ENCODE measurements at places on chromosomes 7 and 10.
A peak's percentile ranks its signal among the peaks of the same experiment; 100 is the strongest.

DNA sequence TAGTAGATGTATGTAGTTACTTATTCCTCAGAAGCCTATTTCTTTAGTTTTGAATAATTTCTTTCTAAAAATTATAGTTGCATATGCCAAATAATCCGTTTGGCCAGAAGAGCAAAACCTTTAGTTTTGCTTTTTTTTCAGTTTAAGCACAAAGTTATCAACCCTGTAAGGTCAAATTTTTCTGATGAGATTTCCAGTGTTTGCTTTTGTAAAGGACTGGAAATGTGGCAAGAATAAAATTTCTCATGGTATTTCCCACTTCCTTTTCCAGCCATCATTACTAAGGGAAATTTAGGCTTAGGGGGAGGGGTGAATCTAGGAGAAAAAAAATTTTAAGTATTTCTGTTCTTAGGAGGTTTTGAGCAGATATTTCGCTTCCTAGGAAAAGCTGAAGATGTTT, 7.6 kb downstream of the CALD1 start:
- no peak for DNase-seq

- DNase-seq, result no peak
Measured at GRCh38 chr7:42152329-42153205, 84.4 kb downstream of the GLI3 start.

DNA sequence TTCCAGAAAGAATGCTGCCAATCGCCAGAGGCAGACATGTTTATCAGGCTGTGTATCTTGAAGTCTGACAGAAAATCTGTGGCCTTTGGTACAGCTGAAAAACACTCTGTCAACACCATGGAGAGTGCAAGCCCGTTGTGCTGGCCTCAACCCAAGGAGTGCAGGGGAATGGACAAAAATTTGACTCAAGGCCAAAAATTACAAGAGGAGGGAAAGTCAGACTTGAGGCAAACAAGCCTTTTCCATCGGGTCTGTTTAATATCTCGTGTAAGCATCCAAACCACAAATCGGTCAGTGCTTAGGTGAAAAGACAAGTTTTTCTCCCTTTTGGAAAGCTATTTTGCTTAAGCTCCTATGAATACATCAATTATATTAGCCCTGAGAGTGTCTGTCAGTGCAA, 305.3 kb upstream of the NFE2L3 start:
- DNase-seq, result no peak

GRCh38 chr10:69087590-69088470, at the start of gene SRGN:
Gene SRGN, plus strand, starts transcription at chr10:69088103. Its CDS starts 55 bp downstream, at chr10:69088158.
- DNase-seq, result peak; percentile 86

DNA sequence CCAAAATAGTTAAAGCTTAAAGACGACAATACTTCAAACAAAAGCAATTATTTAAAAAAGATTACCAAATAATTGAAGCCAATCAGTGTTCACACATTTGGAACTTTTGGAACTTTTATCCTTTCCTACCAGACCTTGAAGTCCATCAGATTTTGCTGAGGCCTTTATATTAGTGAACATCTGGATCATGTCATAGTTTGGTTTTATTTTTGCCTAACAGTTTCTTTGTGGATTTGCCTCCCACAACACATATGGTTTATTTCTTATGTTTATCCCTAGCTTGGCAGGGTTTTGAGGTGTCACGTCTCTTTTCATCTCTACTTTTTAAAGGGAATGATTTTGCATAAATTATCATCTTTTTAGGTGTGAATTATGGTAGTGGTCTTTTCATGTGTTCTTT, 242.4 kb downstream of the SEMA3A start:
- DNase-seq, result no peak

DNA sequence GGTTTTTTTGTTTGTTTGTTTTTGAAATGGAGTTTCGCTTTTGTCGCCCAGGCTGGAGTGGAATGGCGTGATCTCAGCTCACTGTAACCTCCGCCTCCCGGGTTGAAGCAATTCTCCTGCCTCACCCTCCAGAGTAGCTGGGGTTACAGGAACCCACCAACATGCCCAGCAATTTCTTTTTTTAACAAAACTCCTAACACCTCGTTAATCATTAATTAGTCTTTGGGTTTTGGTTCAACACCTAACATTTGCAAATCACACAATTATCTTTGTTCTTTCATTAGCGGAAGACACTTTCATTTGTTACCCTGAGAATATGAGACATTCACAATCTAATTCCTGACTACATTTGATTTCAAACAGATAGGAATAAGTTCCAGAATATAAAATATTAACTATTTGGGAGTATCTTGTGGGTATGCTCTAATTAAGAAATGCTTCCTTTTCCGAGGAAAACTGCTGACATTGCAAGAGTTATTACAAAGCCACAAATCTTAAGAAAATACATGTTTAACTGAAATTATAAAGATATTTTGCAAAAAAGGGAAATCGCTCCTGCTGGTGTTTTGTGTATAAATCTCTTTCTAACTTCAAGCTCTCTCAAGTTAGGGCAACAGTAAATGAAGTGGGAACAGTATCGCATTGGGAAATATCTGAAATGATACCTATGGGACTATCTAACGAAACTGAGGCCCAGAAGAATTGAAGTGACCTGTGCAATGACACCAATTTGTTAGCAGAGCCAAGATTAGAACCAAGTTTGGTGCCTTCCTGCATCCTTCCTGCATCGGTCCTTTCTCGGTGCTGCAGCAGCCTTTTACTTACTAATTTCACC, 1.2 kb upstream of the LSM8 start:
- no peak for DNase-seq

GRCh38 chr7:32153006-32153405, 82.8 kb upstream of the PDE1C start:
- no peak for DNase-seq

- no peak for DNase-seq
Measured at GRCh38 chr10:95289921-95290421, 832 bp downstream of the PDLIM1 start.

DNA sequence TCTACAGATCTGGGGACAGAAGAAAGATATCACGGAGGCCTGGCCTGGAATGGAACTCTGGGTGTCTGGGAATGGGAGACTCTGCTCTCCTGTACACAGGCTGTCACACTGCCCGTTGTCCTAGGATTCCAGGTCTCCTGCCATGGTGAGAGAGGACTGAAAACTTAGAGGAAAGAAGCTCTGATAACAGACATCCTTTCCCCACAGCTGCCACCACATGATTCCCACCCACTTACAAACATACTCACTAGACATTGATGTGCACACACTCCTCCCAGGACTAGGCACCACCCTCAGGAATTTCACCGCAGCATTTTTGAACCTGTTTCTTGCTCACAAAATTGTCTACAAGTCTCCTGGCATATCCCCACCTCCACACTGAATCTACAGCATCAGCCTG, 5.7 kb downstream of the ZNF92 start:
- no peak for DNase-seq

- no peak for DNase-seq
Measured at GRCh38 chr10:130492266-130492934, 356.2 kb downstream of the GLRX3 start.

- no peak for DNase-seq
Measured at GRCh38 chr7:121273467-121274167, 55.2 kb upstream of the WNT16 start.

GRCh38 chr7:102279537-102280400, 6.9 kb upstream of the SH2B2 start:
- DNase-seq, result peak; percentile 63

DNA sequence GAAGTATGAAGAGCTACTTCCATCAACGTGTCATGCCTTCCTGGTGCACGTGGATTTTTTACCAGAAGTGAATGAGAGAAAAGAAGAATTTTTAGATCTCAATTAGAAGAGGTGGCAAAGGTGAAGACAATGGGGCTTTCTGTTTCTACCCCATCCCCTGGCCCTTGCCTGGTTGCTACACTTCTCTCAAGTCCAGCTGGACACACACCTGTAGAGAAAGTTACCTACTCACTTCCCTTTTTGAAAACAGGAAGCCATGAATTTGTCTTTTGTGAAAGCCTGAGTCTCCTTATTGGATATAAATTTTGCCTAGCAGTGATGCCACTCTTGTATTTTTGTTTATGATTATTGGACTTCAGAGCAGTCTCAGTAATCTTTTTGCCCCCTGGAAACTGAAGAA, 142.9 kb upstream of the AKR1E2 start:
- DNase-seq, result no peak

DNA sequence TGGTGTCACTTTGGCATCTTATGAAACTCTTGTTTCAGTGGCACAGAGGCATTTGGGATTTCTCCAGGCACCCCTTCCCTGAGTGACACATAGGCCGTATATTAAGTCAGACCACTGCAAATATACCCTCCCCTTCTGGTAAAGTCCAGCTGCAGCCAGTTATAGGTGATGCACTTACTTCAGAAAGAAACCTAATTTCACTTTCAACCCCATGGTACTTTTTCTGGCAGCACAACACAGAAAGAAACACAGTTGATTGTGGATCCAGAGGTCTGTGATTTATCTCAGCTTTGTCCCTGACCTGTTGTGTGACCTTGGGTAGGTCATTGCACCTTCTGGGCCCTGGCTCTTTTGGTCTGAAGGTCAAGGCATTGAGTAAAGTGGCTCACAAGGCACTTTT, 173.2 kb downstream of the BUB3 start:
- no peak for DNase-seq

GRCh38 chr10:62502995-62503613, 128.9 kb downstream of the ZNF365 start:
- no peak for DNase-seq

GRCh38 chr10:113125612-113126011, 175.6 kb downstream of the TCF7L2 start:
- DNase-seq, result no peak

Data from stimulated activated CD4-positive, alpha-beta T cell treated with anti-CD3 and anti-CD28 coated beads, Interleukin-4, amount 100 ng/mL, for 24 hours (primary cell).